ENCODE measurements at places on chromosomes 5 and 9.

- no peak for DNase-seq
Observed at GRCh38 chr5:65818592-65818991, 96.6 kb downstream of the NLN start.

- no peak for DNase-seq
Observed at GRCh38 chr9:108311745-108312144, 544.0 kb downstream of the ACTL7B start.

DNA sequence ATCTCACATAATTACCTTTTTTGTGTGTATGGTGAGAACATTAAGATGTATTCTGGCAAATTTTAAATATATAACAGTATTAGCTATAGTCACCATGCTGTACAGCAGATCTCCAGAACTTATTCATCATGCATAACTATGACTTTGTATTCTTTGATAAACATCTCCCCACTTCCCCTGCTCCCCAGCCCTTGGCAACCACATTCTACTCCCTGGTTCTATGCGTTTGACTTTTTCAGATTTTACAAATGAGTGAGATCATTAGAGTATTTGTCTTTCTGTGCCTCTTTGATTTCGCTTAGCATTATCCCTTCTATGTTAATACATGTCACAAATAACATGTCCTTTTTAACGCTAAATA is 49.4 kb downstream of the SMC2 start:
- DNase-seq = no peak

DNA sequence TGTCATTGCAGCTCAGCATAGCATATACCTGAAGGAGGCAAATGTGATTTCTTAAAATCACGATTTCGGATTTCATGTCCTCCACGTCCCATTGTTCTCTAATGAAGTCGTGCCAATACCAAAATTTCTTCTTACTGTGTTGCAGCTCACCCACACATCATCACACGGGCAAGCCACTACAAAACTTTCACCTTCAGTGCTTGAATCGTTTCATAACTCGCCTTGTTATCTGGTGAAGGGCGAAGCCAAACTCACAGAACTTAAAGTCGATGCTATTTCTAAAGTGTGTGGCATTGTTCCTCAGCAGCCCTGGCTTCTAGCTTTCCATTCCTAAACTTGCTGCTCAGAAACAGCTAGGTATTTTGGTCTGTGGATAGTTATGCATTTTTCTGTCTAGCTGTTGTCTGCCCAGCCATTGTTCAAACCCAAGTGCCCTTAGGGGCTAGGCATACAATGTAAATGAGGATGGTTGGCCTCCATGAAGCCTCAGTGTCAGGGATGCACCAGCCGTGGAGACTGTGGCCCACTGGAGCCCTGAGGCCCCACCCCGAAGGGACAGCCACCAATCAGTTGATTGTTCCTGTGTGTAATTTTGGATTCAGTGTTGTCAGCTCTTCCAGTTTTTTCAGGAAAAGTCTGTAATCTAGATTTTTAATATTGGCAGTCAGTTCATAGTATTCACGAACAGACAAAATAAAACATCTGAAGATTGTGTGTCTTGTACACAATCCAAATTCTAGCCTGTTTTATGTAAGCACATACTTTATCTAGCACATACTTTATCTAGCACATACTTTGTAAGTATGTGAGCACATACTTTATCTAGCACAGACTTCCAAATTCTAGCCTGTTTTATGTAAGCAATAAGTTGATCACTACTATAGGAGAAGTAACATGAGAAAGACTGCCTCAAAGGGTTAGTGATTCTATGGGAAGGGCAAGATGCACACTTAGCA is 112.8 kb downstream of the DAPK1 start:
- DNase-seq = no peak

GRCh38 chr5:127431977-127432585 is 85.4 kb upstream of the PRRC1 start:
- no peak for DNase-seq

GRCh38 chr5:135156715-135157404 is 122.8 kb upstream of the PITX1 start:
- no peak for DNase-seq

DNA sequence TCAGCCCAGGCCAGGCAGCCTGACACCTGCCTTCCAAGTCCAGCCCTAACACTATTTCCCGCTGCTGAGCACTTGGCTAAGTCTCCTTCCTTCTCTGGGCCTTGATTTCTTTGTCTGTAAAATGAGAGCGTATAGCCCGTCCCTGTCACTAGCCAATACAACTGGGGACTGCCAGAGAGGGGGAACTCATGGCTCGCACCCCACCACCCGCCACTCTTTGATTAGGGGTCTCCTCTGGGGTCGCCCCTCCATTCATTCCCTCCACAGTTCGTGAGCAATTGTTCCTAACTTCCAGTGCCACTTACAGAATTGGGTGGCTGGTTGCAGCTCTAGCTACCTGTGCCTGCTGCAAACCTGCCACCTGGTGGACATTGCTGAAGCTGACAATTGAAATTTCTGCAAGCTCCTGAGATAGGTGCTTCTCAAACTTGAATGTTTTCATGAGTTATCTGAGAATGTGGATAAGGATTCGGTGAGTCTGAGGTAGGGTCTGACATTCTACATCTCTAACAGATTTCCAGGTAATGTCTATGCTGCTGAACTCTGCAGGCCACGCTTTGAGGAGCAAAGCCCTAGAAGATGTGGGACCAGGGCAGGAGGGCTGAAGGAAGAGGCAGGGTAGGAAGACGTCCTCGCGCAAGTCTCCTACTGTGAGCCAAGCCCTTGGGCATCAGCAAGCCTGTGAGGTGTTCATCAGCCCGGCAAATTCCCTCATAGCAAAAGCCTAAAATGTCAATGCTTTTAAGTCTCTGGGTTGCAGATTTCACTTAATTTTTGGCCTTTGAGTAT is 13.3 kb upstream of the RECK start:
- DNase-seq = peak; percentile 49

DNA sequence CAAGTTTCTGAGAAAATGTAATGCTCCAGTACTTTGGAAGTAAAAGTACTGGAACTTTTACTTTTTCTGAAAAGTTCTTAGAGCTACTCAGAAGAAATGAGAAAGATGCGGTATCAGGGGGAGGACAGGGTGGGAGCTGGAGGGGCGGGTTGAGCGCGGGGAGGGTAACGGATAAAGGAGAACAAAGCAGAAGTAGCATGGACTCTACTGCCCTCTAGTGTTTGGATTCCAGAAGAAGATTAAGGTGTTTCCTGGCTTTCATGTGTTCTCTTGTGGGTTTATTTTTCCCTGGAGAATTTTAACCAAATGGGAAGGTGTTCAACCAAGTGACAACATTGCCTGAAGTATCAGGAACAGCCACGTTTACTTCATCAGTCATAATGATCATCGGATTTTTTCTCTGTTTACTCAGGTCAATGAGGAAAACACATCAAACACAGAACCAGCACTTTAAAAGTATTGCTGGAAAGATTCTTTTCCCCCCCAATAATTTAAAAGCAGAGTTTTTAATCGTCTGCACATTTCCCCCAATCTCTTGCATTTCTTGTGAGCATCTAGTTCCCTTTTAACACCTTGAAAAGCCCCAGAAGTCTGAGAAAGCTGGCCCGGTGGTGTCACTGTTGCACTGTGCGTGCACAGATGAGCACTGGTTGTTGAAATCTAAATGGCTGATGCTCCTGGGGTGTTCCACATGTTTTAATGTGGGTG is 190.6 kb downstream of the MPDZ start:
- DNase-seq = no peak

DNA sequence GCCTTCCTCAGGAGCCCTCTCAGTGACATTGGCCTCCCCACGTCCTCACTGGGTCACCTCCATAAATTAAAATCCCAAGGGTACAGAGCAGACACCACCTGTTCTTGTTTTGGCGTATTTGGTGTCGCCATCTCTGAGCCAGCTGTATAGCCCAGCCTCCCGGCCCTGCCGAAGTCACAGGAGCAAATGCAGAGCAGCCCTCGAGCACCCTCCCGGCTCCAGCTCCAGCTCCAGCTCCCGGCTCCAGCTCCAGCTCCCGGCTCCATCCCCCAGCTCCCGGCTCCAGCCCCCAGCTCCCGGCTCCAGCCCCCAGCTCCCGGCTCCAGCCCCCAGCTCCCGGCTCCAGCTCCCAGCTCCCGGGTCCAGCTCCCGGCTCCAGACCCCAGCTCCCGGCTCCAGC is 74.3 kb downstream of the ZNF354C start:
- DNase-seq = no peak

DNA sequence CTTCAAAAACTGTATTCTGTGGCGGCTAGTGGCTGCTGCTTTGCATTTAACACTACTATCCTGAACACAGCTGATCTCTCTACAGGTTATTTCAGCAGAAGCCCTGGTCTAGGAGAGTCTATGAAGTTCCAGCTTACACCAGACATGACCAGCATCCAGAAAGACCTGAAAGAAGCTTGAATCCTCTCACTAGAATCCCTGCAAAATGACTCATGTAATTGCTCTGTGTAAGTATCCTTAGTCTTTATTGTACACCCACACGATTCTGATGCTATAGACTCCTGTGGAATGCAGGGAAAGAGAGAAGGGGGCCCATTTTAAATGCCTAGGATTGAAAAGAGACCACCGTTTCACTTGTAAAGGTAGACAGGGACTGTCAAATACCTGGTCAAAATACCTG is 859 bp upstream of the GRIA1 start:
- no peak for DNase-seq

DNA sequence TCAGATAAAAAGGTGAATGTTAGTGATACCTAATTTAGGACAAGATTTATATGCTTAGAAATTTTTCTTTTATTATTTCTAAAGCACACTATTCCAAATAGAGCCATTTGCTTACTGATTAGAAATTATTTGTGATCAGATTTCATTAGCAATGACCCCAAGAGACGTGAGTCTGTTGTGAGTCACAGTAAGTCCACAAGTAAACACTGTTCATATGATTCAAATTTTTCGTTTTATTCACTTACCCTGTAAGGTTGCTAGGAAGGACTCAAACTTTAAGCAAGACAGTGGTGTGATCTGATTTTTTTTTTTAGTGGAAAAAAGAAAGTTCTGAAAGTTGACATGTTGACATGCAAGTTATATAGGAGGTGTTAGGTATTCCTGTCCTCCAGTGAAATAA is 1.2 kb downstream of the CARD6 start:
- no peak for DNase-seq

GRCh38 chr5:128844354-128844923 is 120.8 kb upstream of the SLC27A6 start:
- no peak for DNase-seq

DNA sequence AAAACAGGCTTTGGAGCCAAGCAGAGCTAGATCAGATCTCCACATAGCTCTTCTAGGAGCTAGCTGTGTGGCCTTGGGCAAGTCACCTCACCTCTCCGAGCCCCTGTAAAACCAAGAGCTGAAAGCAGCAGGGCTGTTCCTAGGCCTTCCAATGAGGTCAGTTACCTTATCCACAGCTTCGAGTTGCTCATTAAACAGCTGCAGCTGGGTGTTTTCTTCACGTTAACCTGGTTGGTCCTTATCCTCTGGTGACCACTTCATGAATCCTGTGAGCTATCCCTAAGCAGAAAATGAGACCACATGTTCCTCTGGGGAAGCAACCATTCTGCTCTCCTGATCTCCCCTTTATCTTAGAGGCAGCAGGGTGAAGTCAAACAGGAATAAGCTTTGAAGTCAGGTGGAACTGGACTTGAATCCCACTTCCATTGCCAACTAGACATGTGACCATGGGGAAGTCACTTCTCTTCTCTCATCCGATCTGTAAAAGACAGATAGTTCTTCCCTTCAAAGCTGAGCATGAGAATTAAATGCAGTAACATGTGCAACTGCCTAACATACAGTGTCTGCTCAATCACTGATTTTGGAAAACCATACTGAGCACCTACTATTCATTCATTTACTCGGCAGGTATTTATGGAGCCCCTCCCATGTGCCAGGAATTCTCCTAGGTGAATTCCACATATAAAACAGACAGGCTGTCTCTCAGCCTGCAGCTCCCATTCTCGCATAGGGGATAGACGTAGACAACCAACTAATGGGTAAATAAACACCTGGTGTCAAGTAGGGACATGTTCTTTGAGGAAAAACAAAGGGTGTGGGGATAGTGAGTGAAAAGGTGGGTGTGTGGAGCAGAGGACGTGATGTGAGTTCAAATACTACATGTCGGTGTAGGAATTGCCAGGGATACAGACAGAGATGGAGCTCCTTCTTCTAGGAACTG is 111.7 kb upstream of the BOD1 start:
- DNase-seq = no peak

DNA sequence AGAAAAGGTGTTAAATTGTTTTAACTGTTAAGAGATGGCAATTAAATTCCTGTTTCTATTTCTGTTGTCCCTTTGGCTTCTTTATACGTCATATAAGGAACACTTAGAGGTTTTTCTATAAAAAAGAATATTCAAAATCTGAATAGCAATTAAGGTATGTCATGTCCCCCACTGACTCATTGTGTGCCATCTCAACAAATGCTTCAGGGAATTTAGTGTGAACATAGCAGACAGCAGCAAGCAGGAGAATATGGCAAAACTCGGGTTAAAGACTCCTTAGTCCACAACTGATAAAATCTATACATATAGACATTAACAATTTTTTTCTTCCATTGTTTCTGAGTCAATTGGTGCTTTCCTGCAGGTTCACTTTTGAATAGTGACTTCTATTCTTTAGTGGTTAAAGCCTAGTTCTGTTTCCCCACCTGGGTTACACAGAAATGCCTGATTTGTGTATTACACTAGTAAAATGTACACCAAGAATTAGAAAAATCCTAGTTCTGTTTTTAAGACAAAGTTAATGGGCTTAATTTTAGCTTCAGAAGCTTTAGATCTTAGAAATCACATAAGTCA is 17.9 kb upstream of the RPS23 start:
- no peak for DNase-seq

DNA sequence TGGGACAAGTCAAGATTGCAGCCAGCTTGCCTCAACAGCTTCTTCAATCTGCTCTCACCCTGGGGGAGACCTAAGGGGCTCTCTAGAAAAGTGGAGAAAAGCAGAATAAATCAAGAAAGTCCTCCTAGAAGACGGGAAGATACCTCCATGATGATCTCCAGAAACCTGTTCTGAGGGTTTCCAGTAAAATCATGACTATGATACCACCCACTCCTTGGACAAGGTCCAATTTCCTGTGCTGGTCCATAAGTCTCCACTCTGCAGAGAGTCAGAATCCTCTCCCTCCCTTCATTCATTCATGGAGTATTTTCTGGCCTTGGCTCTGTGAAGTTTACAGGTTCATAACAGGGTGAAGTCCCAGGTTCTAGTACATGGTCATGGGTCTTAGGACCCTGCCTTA is 168.6 kb downstream of the SLC12A2 start:
- DNase-seq = no peak

GRCh38 chr9:14084867-14085266 is 229.1 kb downstream of the NFIB start:
- no peak for DNase-seq
